ENCODE measurements at places on chromosomes 4 and X.

DNA sequence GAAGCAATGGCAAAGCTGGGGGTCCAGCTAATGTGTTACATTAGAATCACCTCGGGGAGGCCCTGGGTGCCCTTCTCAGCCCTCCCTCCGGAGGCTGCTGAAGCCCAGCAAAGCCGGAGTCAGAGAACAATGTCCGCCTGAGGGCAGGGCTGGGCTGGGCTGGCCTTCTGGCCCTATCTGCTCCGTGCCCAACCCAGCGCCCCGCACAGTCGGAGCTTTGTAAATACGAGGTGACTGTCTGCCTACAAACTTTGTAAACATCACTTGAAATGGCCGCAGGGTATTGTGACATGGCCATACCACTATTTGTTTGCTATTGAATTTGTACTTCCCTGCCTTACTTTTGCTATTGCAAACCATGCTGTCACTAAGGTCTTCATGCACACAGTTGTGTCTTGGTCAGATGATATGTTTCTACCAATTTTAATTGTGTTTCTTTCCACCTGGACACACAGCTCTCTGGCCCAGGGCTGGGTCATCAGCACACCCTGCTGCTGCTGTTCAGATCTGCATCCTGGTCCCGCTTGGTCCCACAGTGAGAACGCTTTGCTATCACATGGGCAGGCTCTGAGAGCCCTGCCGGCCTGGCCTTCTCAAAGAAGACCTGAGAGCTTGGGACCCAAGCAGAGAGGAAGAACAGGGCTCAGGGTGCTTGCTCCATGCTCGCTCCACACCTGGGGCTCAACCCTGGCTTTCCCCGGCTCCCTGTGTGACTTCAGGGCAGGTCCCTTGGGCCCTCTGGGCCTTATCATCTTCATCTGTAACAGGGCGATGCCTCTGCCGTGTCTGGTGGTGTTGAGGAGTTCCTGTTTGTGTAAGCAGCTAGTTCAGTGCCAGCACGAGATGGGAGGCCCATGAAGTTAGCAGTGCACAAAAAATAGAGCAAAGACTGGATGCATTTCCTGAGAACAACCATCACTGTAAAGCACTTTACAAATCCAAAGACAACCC is 2.3 kb downstream of the S100P start:
- DNase-seq = peak; percentile 11

DNA sequence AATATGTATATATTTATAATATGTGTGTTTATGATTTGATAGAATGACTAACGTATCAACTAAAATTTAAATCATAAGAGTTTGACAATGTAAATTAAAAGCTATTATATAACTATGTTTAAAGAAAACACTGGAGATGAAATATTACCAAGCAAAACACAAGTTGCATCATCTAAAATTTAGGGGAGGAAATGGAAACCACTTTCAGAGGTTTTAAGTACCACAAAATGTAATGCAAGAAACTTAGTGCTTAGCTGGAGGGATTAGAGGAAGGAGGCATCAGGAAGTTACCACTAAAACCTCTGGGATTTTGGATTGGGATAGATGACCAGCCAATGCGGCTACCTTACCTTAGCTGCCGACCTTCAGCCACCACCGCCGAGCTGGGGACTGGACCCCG is 1192.1 kb upstream of the PRKX start:
- DNase-seq = no peak

DNA sequence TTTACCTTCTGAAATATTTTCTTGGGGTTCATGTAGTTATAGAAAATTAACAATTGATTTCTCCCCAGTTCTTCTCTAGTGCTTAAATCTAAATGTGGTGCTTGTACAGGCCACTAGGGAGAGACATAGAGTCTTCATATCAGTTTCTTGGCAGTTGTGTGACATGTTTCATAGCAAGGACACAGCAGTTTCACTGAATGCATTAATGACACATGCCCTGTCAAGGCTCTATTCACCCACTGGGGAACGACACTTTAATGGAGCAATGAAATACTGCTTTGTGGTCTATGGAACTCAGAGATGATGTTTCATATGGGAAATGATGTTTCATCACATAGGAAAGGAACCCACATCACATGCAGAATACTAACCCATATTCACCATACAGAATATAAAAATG is 2.8 kb downstream of the VEGFC start:
- peak; percentile 53 for DNase-seq

DNA sequence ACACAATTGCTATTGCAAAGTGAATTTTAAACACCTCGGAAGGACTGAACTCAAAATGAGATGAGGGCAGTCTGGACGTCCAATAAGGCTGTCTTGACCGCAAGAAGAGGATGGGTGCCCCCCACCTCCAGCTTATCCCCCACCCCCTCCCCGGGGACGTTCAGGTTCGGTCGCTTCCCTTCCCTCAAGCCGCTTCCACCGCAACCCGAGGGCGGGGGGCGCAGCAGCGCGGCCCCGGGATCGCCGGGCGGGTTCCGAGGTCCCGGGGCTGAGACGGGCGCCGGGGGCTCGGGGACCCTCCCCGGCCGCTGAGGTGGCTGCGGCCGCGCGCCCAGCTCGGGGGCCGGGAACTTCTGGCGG is 480 bp downstream of the USP46 start:
- peak; percentile 79 for DNase-seq

DNA sequence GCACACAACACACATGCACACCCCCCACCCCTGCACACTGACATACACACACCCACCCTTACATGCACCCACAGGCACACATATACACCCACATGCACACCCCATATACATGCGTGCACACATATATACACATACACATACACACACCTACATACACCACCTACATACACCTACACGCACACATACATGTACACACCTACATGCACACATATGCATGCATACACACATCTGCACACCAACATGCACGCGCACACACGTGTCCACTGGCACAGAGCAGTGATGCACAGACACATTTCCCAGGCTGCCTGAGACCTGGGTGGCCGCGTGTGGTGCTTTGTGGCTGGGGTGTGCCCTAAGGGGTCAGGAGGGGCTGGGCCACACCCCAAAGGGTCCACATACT is 31.7 kb downstream of the FGFRL1 start:
- no peak for DNase-seq

DNA sequence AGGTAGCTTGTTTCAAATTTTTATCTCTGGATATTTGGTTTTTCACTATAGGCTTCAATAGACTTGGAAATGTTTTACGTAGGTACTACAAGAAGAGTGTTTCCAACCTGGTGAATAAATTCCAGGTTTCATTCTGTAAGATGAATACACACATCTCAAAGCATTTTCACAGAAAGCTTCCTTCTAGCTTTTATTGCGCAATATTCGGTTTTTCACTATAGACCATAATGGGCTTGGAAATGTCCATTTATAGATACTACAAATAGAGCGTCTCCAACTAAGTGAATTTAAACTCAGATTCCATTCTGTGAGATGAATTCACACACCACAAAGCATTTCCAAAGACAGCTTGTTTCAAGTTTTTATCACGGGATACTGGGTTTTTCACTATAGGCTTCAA is 857.7 kb upstream of the HS3ST1 start:
- DNase-seq = no peak

DNA sequence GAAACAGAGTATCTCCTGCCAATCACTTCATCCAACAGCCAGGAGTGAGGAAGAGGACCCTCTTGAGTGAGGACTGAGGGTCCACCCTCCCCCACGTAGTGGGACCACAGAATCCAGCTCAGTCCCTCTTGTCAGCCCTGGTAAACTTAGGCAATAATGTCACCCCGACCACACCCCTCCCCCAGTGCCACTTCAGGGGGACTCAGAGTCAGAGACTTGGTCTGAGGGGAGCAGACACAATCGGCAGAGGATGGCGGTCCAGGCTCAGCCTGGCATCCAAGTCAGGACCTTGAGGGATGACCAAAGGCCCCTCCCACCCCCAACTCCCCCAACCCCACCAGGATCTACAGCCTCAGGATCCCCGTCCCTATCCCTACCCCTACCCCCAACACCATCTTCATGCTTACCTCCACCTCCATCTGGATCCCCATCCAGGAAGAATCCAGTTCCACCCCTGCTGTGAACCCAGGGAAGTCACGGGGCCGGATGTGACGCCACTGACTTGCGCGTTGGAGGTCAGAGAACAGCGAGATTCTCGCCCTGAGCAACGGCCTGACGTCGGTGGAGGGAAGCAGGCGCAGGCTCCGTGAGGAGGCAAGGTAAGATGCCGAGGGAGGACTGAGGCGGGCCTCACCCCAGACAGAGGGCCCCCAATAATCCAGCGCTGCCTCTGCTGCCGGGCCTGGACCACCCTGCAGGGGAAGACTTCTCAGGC is at the start of the genes CSAG1 and MAGEA12:
CSAG1 (minus strand) TSS at position 461 of the 715 bp plus-strand sequence. CDS start 1,261 bp downstream, outside the sequence.
MAGEA12 (plus strand) TSS at position 497 of the 715 bp plus-strand sequence. CDS start 2,405 bp downstream, outside the sequence.
- DNase-seq = peak; percentile 81

GRCh38 chr4:183610033-183610432 is 49.0 kb downstream of the RWDD4 start:
- DNase-seq = peak; percentile 29

DNA sequence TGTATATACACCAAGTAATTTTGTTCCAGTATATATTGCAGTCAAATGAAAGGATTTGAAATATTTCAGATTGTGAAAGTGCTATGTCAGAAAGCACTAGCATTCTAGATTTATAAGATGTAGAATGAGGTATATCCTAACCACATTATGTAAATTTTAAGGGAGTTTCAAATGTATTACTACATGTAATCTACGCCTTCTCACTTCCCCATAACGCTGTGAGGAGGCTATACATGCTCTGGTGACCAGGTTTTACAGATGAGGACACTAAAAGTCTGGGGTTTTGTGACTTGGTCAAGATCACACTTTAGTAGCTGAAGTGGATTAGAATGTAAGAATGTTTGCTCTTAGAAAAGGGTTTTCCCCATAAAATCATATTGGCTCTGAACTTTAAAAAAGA is 8.1 kb downstream of the ENPEP start:
- DNase-seq = no peak

All from SK-N-SH (cell line).